NCI-H460 (cell line): ENCODE measurements at places on chromosomes 12 and 14.

- no peak for DNase-seq
Observed at GRCh38 chr12:22321638-22322037, 12.9 kb downstream of the ST8SIA1 start.

DNA sequence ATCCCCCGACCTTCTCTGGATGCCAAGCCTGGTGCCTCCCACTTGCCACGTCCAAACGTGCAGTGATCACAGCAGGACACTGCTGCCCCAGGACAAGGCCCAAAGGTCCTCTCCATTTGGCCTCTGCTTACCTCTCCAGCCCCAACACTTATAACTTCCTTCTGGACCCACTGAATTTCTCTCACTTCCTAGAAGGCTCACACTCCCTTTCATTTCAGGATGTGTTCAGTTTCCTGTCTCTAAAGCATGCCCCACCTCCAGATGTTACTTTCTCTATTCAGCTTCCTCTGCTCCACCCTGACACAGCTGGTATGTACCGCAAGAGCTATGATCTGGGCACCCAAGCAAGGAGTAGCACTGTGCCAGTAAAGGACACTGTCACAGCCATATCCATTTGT, 33.0 kb downstream of the CDKL1 start:
- DNase-seq: no peak

DNA sequence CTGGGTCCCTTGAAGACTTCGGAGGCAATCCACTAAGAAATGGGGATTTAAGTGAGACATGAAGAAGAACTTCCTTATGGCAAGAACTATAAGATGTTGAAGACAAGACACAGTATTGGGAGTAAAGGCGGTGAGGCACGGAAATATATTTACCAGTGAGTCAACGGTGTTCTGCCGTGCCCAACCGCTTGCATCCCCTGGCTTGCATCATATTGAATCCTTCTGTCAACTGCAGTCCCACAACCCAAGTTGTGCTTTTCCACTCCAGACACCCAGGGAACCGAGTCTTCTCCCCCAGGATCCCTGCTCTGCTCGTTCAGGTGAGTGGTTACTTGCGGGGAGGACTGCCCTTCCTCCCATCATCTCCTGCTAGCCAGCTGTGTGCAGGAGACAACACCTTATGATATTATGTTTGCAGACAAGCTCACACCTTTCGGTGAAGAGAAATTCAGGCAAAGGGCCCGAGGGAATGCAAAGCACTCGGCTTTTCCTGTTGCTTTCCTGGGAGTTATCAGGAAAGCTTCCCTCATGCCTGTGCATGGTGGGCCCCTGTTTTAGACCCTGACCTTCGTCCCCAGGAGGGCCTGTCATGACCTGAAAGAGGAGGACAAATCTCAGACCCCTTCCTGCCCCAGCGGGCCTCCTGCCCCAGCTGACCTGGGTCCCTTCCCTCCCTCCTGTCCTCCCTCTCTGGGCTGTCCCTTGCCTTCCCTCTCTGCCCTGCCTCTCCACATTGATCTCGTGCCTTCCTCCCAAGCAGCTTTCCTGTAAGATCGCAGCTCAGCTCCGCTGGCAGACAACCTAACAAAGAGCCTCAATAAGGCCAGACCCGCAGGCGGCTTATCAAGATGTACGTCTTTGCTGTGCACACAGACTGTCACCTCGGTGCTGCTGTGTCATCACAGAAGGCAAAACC, 4.3 kb upstream of the LRTM2 start:
- DNase-seq: no peak

- DNase-seq: no peak
Observed at GRCh38 chr12:57049890-57050289, at the start of gene MYO1A. MYO1A (minus strand) TSS chr12:57050129; CDS start chr12:57048323, 1,806 bp downstream.

- peak; percentile 30 for DNase-seq
Observed at GRCh38 chr14:58560208-58560607, 77.6 kb upstream of the DACT1 start.

GRCh38 chr12:104657726-104658484, 201.2 kb downstream of the CHST11 start:
- DNase-seq: no peak

- DNase-seq: no peak
Observed at GRCh38 chr12:107309020-107309419, 215.7 kb upstream of the CRY1 start.

GRCh38 chr12:116454950-116455447, 104.2 kb upstream of the MAP1LC3B2 start:
- DNase-seq: peak; percentile 20

DNA sequence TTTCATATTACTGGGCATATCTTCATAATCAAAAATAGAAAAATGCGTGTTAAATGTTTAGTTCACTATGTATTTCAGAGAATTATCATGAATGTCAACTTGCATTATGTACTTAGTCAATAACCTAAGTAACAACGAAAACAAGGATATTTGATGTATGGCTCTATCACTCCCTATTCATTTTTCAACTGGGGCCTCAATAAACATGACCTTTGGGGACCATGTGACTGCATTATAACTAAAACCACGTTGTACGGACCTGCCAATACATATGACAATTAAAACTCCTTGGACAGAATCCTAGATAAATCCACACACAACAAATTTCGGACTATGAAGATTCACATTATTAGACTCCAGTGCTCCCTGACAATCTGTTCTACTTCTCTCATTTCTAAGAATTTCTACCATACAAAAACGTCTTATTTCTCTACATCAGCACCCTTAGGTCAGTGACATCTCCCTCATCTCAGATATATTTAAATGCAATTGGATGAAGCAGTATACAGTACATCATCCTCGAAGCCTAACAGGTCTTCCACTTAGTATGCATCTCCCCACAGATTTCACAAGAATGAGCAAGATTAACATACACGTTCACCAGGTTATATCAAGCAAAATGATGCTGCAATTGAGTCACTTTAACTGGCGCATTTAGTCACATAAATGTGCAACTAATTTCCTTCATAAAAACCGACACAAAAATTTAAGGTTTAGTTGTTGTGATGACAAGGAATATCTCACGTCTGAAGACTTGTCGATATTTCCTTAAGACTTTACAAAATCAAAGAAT, 1.5 kb downstream of the UBE2N start:
- DNase-seq: no peak

DNA sequence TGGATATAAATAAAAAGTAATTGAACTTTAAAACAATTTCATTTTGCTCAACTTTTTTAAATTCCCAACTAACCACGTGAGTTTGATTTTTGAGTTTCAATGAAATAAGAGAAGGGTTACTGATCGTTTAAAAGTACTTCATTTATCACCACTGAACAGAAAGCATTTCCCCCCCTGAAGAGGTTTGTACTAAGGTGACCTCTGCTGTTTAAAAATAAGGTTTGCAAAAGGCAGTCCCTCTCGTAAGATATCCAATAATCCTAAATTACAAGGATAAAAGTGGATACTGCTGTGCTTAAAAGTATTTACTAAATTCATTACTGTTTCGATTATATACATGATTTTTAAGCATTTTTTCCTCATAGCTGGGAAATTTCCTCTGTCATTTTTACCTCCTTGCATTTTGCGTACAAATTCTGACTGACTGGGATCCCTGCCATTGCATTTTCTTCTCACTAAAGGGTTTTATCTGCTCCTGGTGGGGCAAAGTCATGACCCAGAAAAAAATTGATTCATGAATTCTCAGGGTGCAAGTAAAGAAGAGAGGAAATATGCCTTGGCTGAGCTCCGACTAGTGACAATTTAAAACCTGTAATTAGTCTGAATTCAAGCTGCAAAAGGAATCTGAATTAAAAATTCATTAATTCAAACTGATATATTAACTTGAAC, 463.8 kb downstream of the PRKD1 start:
- no peak for DNase-seq

GRCh38 chr14:103630364-103631108, 1.5 kb downstream of the KLC1 start:
- DNase-seq: no peak

DNA sequence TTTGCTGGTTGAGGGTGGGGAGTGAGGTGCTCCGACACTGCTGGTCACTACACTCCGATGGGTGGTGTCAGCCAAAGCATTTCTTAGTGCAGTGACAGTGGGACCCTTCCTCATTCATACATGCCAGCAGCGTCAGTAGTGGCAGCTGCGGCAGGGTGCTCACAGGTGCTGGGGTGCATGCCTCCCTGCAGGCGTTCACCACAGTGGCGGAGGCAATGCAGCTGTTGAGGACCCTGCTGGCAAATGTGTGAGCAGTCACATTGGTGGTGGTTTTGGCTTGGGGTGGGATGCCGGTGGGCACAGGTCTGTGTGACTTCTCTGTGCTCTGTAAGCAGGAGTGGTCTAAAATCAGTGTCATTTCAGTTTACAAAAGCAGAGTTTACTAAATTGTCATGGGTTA, 464.6 kb downstream of the FUT8 start:
- DNase-seq: no peak

GRCh38 chr12:100473050-100473715, 483 bp upstream of the NR1H4 start:
- DNase-seq: no peak

GRCh38 chr12:132422381-132423043, 67.4 kb upstream of the FBRSL1 start:
- DNase-seq: peak; percentile 33

DNA sequence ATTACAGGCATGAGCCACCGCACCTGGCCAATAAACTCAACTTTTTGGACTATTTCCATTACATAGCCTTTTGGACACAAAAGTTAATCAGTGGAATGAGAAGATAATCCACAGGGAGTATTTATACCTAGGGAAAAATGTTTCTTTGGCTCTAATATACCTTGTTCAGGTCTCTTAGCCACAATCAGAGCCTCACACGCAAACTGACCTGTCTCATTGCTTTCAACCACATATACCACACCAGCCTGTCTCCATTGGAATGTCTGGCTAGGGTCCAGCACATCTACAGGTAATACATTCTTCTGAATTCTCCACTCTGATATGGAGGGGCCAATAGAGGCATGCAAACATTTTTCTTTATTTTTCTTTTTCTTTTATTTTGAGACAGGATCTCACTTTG, 3.8 kb upstream of the RBMS2 start:
- DNase-seq: no peak

DNA sequence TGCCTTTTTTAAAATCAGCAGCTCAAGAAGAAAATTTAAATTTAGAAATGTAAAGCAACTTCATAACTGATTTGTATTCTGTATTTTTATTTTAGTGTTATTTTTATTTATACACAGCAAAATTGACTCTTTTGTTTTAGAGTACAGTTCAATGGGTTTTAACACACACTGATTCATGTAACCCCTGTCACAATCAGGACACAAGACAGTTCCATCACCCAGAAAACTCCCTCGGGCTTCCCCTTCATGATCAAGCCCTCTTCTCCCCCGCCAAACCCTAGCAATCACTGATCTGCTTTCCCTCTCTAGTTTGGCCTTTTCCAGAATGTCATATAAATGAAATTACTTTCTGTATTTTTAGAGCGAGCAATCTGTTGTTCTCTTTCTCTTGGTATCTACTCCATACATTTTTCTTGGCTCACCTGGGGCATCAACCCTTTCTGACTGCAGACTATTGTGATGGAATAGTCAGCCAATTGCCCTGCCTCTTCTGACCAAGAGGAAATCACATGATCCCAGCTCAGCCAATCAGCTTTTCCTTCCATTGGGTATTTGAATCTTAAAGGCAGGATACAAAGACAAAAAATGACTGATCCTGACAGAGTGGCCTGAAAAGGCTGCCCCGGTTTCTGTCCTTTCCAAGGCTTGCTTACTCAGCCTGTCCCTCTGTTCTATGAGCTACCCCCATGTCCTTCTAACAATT, 5.3 kb downstream of the SLC5A8 start:
- no peak for DNase-seq

GRCh38 chr14:99604766-99605298, 825 bp upstream of the CCDC85C start:
- no peak for DNase-seq
